ENCODE measurements at places on chromosomes 5 and 9. TPM values are rescaled to one million over a fixed set of nuclear protein-coding genes. Genes with fewer than 3 reads are reported as not detected.

The SET gene
- total RNA-seq: 795 TPM

The CEP120 gene
- 16.9 TPM for total RNA-seq

The PCDHA2 gene
- 0.07 TPM for total RNA-seq

The IRX2 gene
- total RNA-seq: not detected

The ZNF300 gene
- 4.4 TPM for total RNA-seq

The TMEM252 gene
- not detected for total RNA-seq

The SLIT3 gene
- 0.25 TPM for total RNA-seq

The GFI1B gene
- not detected for total RNA-seq

The HEMGN gene
- total RNA-seq: not detected

The IRF1 gene
- 16.4 TPM for total RNA-seq

The FYB1 gene
- not detected for total RNA-seq

The ARRDC3 gene
- total RNA-seq: 48.9 TPM

The GNA14 gene
- 3.2 TPM for total RNA-seq

Measured in pulmonary artery endothelial cell (primary cell).